ENCODE measurements at places on chromosomes 4 and X.
A peak's percentile ranks its signal among the peaks of the same experiment; 100 is the strongest.

GRCh38 chr4:587671-588350 lies 11.7 kb upstream of the TMEM271 start:
- no peak overlapping the region for H3K27ac ChIP-seq
- DNase-seq = no peak
- no peaks in the 10 kb centered on the region for H3K4me1 ChIP-seq
- peaks cover 3% of the 10 kb centered on the region for H3K27me3 ChIP-seq

DNA sequence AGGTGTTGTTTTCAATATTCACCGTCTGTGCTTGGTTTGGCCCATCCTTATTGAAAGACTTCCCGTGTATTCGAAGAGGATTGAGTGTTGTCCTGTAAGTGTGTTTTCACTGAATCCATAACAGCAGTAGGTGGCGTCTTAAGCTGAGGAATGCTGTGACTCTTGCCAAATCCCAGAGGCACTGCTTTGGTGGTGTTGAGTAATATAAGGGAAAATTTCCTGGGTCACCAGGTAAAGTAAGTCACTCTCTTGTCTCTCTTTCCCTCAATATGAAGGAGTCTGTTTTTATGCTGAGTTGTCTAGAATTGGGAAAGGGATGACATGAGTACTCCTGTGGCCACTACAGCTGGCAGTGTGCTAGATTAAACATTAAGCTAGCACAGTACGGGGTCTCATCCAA lies 146.7 kb upstream of the ZXDB start:
- no peaks in the 10 kb centered on the region for H3K36me3 ChIP-seq
- H3K27me3 ChIP-seq = no peaks in the 10 kb centered on the region
- no peak overlapping the region for H3K27ac ChIP-seq
- no peak overlapping the region for H3K4me3 ChIP-seq
- DNase-seq = no peak

DNA sequence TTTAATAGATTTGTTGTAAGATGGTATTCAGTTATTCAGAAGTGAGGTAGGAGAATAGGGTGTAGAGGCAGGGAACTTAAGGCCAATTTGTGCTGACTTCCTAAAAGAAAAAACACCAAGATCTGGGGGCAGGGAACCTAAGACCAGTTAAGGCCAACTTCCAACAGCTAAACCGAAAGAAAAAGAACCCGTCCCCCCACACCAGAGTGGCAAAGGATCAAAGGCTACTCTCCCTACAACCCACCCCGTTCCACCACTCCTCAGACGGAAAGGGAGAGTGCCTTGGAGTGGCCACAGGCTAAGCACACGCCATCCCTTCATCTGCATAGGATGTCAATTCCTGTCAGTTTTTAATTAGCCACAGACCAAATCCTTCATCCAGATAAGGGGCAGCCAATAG lies 3.7 kb upstream of the ZNF718 start:
- DNase-seq = no peak
- no peak overlapping the region for H3K27ac ChIP-seq
- no peak overlapping the region for H3K4me3 ChIP-seq
- peaks cover under 1% of the 10 kb centered on the region for H3K36me3 ChIP-seq
- H3K4me1 ChIP-seq = no peaks in the 10 kb centered on the region

- H3K27me3 ChIP-seq = no peaks in the 10 kb centered on the region
- DNase-seq = no peak
- no peaks in the 10 kb centered on the region for H3K36me3 ChIP-seq
- no peak overlapping the region for H3K27ac ChIP-seq
- no peaks in the 10 kb centered on the region for H3K4me1 ChIP-seq
These were observed 752.3 kb upstream of the NDST4 start for GRCh38 chr4:115865736-115866135.

DNA sequence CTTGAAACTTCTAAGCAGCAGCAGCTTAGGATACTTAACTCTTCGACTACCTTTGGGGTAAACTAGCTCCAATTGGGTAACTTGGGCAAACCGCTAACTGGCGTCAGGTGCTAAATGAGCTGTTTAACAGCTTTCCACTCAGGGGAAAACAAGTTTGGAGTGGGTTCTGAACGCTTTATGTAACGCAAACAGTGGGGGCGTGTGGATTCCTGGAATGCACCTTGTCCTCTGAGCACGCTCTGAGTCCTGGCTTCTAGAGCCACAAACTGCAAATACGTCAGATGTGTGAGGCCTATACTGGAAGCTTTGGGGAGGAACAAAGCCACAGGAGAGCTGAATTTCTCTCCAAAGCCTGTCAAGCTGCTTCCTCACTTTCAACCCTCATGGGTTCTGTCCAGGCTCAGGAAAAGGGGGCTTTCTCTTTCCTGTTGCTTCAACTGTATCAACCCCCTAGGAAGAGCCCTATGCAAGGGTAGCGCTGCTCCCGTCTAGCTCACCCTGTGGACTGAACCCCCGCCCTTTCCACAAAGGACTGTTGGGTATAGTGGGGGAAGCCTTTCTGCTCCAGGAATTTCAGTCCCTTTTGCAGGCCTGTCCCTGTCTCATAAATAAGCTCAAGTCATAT lies 4.5 kb upstream of the WDR1 start:
- H3K27me3 ChIP-seq = no peaks in the 10 kb centered on the region
- peaks cover 19% of the 10 kb centered on the region for H3K4me1 ChIP-seq
- DNase-seq = no peak
- H3K27ac ChIP-seq = no peak overlapping the region

DNA sequence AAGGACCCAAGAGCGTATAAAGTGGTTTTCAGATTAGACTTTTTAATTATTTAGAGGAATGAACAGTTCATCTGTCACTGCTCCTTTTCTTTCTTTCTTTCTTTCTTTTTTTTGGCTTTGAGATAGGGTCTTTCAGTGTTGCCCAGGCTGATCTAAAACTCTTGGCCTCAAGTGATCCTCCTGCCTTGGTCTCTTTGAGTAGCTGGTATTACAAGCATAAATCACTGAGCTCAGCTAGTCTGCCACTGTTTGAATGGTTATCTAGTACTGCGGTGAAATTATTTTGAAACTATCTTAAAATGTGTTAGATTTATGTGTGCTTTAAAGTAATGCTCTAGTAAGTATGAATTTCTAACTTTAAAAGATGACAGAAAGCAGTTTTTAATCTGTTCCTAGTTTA lies 6.5 kb upstream of the FRYL start:
- no peak for DNase-seq
- peaks cover 4% of the 10 kb centered on the region for H3K4me1 ChIP-seq
- H3K36me3 ChIP-seq = no peaks in the 10 kb centered on the region
- no peak overlapping the region for H3K27ac ChIP-seq
- H3K27me3 ChIP-seq = no peaks in the 10 kb centered on the region
- H3K4me3 ChIP-seq = no peak overlapping the region

- H3K27ac ChIP-seq = peak overlapping the region; percentile 34
- no peak for DNase-seq
- H3K27me3 ChIP-seq = no peaks in the 10 kb centered on the region
- H3K36me3 ChIP-seq = peaks cover 23% of the 10 kb centered on the region
- H3K4me1 ChIP-seq = no peaks in the 10 kb centered on the region
These were observed 22.2 kb downstream of the LIN54 start for GRCh38 chr4:82988323-82988832.

DNA sequence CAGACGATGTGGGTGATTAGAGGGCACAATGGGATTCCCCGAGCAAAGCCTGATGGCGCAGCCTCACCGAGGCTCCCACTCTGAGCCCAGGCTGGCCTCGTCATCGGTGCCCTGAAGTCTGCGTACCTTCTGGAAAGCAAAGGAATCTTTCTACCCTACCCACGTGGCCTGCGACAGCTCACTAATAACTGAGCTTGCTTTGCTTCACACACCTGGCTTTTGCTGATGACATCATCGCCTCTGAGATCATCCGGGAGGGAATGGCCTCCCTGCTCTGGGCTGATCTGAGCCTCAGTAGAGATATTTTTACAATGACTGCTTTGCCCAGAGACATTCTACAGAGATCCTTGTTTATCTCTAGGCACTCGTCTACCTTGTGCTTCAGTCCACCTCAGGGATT lies 45.4 kb upstream of the PDLIM3 start:
- no peaks in the 10 kb centered on the region for H3K27me3 ChIP-seq
- no peak overlapping the region for H3K27ac ChIP-seq
- H3K4me1 ChIP-seq = no peaks in the 10 kb centered on the region
- no peak overlapping the region for H3K4me3 ChIP-seq
- no peaks in the 10 kb centered on the region for H3K36me3 ChIP-seq

- peaks cover 6% of the 10 kb centered on the region for H3K4me1 ChIP-seq
- DNase-seq = no peak
- no peak overlapping the region for H3K4me3 ChIP-seq
- peak overlapping the region; percentile 55 for H3K27ac ChIP-seq
- H3K36me3 ChIP-seq = no peaks in the 10 kb centered on the region
These were observed 48.0 kb downstream of the MAGEA9 start for GRCh38 chrX:149829751-149830191.

- H3K27ac ChIP-seq = no peak overlapping the region
- DNase-seq = no peak
- no peak overlapping the region for H3K4me3 ChIP-seq
- H3K4me1 ChIP-seq = peaks cover 28% of the 10 kb centered on the region
- no peaks in the 10 kb centered on the region for H3K36me3 ChIP-seq
These were observed 10.6 kb downstream of the ABCG2 start for GRCh38 chr4:88147799-88148217.

All from RWPE2 (cell line).